CD4-positive, alpha-beta memory T cell (primary cell): ENCODE measurements at places on chromosomes 12 and 14.

DNA sequence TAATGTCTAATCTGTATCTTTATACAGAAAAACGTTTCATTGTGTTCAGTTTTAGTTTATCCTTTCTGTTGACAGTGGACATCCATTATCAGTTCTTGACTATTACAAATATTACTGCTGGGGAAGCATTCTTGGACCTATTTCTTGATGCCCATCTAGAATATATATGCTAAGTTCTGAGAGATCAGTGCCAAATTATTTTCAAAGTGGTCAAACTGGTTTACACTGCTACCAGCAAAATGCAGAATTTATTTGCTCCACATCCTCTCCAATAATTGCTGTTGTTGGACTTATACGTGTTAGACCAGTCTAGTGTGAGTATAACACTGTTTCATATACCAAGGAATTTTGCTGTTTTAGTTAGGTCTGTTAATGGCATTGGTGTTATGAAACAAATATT is 85.5 kb upstream of the TRAF3 start:
- DNase-seq = no peak

GRCh38 chr14:60649875-60650372 is 647 bp upstream of the SIX1 start:
- no peak for DNase-seq

DNA sequence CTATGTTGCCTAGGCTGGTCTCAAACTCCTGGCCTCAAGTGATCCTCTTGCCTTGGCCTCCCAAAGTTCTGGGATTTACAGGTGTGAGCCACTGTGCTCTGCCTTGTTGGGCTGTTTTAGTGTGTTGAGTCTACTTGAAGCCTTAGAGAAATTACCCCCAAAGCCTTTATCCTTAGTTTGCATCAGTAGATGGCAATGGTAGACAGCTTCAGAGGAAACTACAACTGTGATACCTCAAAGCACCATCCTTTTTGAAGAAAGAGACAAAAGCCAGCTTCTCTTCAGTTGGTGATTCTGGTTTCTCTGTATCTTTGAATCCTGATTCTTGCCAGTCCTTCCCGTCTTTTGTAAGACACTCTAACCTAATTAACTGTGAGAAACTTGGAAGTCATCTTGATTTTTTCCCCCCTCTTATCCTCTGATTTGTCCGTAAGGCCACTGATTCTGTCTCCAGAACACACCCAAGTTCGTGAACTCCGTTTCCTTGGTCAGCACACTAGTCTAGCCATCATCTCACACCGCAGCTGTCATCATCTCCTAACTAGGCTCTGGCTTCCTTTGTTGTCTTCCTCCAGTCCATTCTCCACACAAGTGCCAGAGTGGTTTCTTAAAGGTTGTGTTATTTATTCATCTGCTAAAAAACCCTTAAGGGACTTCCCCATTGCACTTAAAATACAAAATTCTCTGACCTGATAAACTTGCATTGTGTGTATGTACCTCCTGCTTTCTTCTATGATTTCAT is 20.2 kb downstream of the ATP2A2 start:
- DNase-seq = no peak

GRCh38 chr12:20018406-20018805 is 349.9 kb upstream of the PDE3A start:
- DNase-seq = no peak

- DNase-seq = no peak
Observed at GRCh38 chr12:13913371-13913770, 68.0 kb downstream of the GRIN2B start.

DNA sequence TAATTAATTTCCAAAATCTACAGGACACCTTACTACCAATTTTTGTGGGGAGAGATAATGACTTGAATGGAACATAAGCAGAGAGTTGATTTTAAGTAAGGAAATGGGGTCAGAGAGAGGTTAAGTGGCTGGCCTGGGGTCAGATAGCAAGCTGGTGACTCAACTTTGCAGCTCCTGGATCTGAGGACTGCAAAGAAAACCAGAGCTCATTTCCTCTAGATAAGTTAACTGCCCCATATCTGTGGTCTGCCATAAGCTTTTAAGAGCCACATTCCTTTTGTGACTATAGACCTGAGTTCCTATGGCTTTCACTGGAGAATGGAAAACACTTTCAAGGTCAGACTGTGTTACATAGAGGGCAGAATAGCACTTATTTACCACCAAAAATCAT is 201.2 kb upstream of the PRICKLE1 start:
- DNase-seq = no peak
